ENCODE measurements at places on chromosomes 5 and 9.

DNA sequence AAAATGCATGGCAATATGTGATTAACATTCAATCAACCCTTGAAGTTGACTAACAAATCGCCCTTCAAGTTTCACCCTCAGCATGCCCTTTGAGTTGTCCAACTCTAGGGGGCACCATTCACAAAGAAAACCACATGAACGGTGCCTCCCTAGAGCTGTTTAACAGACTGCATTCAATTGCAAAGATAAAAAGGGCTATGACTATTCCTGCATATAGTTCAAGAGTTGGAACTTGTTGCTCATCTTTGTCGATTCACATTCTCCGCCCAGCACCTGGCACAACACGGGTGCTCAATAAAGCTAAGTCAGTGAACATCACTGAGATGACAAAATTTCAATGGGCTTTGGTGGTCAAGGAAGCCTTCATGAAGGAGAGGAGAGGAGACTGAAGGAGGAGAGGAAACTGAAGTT is 69.6 kb upstream of the SLC30A5 start:
- DNase-seq = no peak

DNA sequence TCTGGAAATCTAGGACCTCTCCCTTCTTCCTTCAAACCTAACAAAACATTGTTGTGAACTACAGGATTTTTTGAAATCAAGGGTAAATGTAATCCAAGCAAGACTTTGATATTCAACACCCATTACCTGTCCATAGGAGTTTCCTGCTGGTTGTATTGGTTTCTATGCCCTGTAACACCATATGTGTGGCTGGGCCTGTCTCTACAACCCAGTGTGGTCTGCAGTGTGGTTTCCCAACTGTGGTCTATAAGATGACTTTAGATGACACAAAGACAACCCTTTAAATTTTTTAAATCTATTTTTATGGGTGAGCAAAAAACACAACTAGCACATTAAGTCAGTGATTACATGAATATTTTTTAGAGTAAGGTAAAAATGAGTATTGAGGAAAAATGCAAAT is 93.1 kb downstream of the SMIM15 start:
- DNase-seq = no peak

- no peak for DNase-seq
These were observed 63.3 kb upstream of the ZFR start for GRCh38 chr5:32507738-32508434.

- DNase-seq = peak; percentile 49
These were observed 91.0 kb upstream of the COL5A1 start for GRCh38 chr9:134550584-134550983.

DNA sequence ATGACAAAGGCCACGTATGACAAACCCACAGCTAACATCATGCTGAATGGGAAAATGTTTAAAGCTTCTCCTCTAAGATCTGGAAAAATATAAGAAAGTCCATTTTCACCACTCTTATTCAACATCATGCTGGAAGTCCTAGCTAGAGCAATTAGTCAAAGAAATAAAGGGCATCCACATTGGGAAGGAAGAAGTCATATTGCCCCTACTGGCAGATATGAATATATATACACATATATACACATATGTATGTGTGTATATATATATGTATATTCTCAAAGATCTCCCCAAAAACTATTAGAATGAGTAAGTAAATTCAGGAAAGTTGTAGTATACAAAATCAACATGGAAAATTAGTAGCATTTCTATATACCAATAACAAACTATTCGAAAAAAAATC is 17.1 kb downstream of the APBA1 start:
- DNase-seq = no peak

- DNase-seq = no peak
These were observed 48.7 kb upstream of the ZNF366 start for GRCh38 chr5:72555871-72556270.

- DNase-seq = no peak
These were observed 67.5 kb downstream of the SEMA6A start for GRCh38 chr5:116507051-116507537.

DNA sequence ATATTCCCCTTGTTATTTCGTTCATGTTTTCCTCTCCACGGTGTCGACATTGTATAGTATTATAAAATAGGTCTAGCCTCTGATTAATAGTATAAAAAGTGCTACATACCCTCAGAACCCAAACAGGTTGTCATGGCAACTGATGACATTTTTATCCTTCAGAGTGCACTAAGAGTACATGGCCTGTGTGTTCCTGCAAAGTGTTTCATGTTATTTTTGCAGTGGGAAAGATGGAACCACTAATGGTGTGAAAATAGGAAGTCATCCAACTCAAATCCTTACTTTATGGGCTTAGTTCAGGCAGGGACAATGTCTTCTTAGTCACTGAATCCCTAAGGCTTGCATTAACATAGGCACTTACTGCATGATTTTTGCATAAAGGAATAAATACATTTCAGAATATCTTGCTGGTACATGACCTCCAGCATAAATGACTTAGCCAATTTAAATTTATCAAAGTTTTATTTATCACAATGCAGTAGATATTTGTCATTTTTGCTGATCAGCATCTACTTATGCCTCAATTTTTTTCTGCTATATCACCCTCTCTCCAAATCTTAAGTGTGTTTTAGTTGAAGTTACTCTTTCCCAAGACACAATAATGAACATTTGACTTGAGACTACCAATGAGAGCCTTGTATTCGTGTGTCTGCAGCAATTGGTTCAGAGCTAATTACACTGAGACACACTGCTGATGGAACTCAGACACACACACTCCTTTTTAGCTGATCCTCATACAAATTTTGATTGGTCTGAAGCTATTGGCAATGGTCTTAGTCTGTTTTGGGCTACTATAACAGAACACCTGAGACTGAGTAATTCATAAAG is 243.7 kb downstream of the KCTD16 start:
- DNase-seq = no peak

DNA sequence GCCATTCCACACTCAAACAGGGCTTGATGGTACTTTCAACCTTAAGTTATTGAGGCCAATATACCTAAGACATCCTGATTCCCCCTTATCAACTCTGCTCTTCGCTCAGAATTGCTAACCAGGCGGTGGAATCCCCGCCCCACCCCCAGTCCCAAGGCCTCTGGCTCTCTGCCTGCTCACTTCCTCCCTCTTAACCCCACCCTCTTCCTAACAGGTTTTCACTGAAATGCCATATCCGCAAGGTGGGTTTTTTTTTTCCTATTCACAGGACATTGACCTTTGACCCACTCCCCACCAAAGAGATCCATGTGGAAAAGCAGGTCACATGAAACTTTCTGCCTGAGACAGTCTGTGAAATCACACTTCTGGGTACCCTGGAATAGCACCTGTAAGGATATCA is 66.6 kb upstream of the IFNK start:
- no peak for DNase-seq

- no peak for DNase-seq
These were observed 36.5 kb downstream of the CACNA1B start for GRCh38 chr9:137913771-137914767.

GRCh38 chr5:116652196-116652729 is 77.6 kb upstream of the SEMA6A start:
- peak; percentile 79 for DNase-seq

- no peak for DNase-seq
These were observed 12.8 kb downstream of the FER start for GRCh38 chr5:108760512-108760911.

- peak; percentile 86 for DNase-seq
These were observed 29.9 kb downstream of the CSF2 start for GRCh38 chr5:132103332-132103951.

GRCh38 chr9:21590058-21590996 is 108.2 kb upstream of the IFNE start:
- no peak for DNase-seq

- no peak for DNase-seq
These were observed 1993.4 kb downstream of the EFNA5 start for GRCh38 chr5:105677291-105677690.

GRCh38 chr9:127776195-127776923 is 2.1 kb downstream of the SH2D3C start:
- DNase-seq = peak; percentile 81

DNA sequence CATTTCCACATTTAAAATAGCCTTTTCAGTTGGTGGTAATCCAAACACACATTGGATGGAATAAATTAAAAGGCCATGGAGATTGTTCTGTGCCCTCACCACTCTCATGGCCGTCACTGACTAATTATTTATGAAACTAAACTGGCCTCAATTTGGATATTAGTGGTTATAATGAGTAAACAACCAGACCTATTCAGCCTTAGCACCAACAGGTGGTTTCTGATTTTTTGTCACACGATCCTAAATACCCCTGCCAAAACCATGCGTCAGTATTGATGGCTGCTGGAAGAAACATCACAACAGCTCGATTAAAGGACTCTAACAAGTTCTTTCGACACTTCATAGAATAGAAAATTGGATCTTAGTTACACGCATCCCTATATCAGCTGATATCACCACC is 276.0 kb upstream of the DAP start:
- no peak for DNase-seq

- no peak for DNase-seq
These were observed 246.0 kb downstream of the ENC1 start for GRCh38 chr5:74394528-74394915.

GRCh38 chr5:76180814-76181805 is 97.9 kb downstream of the SV2C start:
- no peak for DNase-seq

- no peak for DNase-seq
These were observed 823 bp upstream of the PRDM6 start for GRCh38 chr5:123088031-123088805.

- DNase-seq = peak; percentile 78
These were observed 1.3 kb upstream of the ANKRD18A start for GRCh38 chr9:38621434-38622287.

- no peak for DNase-seq
These were observed 541.0 kb downstream of the RAB3C start for GRCh38 chr5:59123595-59124561.

DNA sequence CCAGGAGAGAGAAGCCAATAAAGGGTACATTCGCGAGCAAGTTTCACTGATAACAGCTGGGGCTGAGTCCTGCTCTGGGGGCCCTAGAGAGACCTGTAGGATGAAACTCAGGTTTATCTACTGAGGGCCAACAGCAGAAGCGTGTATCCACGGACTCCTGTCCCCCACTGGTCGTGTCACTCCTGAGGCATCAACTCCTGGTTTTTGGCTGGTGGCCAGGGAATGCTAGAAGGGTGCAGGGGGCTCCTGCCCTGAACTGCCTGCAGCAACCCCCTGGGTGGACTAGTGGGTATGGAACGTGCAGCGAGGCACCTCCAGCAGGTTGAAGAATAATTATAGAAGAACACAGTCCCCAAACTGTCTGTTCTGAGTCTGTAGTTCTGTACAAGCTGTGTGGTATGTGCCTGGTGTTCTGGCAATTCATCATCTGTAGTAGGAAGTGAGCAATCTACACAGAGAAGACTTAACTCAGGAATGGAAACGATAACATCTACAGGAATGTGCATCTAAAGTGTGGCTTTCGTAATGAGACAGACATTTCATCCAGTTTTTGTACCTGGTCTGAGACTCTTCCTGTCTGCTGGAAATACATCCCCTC is 64.5 kb upstream of the GNA14 start:
- DNase-seq = no peak

- no peak for DNase-seq
These were observed 58.1 kb downstream of the MARCHF3 start for GRCh38 chr5:126972062-126972895.

- no peak for DNase-seq
These were observed 206.9 kb upstream of the PCSK5 start for GRCh38 chr9:75683591-75683990.

DNA sequence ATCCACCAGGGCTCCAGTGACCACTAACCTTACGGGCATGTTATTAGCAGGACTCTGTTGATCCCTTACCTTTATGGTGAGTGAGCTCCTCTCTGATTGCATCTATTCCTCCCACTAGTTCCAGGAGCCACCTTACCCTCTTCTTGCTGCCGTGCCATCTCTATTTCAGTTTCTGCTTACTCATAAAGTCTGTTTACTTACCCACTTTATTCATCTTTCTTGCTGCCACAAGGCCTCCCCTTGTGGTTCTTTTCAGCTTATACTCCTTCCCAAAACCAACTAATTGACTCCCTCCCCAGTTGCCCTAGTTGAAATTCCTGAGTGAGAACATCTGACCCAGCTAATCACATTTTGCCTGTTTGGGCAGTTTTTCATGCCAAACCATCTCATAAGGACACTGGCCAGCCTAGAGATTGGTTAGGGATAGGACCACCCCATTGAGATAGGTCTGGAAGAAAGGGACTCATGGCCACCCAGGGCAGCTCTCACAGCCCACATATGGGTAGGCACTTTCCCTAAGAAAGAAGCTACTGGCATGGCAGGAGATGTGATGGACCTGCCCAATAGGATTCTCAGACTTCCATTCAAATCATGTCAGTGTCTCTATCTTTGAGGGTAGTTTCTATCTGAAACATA is 412.7 kb downstream of the EFNA5 start:
- no peak for DNase-seq

GRCh38 chr9:108386859-108387384 is 468.9 kb downstream of the ACTL7B start:
- no peak for DNase-seq

GRCh38 chr5:141409598-141410306 is 1.9 kb downstream of the PCDHGB6 start:
- DNase-seq = no peak

GRCh38 chr9:135857843-135858242 is 49.5 kb downstream of the CAMSAP1 start:
- DNase-seq = no peak

- DNase-seq = no peak
These were observed 530 bp downstream of the BBLN start for GRCh38 chr9:128160603-128160987.

Data from cardiac septum (tissue), 1 donor.